ENCODE measurements at places on chromosomes 2 and 18.

DNA sequence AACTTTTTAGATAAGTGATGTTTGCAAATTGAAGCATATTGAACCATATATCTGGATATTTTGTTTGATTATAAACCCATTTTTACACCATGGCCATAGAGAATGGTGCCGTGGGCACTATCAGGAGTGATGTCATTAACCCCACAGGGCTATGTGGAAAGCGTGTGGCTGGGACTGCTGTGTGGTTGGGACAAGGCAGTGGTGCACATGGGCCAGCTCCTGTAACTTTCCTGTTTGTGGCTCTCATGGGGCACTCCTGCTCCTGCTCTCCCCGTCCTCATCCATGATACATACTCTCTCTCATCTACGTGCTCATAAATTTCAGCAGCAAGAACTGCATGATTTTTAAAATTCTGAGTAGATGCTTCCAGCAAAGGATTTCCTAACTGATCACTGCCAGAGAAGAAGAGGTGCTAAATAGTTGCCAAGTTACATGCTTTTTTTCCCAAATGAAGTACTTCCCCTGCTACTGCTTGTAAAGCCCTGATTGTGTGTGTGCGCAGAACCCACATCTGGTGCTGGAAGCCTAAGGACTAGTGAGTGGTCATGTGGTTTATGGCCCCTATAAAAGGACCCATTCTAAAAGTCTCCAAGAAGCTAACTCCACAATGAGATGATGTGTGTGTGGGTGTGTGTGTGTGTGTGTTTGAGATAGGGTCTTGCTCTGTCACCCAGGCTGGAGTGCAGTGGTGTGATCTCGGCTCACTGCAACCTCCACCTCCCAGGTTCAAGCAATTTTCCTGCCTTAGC lies 240.8 kb downstream of the NEDD4L start:
- DNase-seq: no peak

DNA sequence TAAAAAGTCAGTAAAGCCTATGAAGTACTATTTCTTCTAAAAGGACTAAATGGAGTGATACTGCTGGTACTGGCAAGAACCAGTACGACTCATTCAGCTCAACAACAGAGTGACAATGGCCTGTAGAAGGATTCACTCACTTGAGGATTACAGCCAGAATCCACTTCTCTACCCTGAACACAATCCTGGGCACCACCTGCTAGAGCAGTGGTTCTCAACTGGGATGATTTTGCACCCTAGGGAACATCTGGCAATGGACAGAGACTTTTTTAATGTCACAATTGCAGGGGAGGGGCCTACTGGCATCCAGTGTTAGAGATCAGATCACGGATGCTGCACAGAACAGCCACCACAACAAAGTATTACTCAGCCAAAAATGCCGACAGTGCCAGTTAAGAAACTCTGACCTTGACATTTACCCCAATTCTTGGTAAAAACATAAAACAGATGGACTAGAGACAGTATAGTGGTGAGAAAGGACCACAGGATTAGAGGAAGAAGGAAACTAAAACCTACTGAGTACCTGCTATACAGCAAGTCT lies 5.0 kb downstream of the SPIRE1 start:
- no peak for DNase-seq

DNA sequence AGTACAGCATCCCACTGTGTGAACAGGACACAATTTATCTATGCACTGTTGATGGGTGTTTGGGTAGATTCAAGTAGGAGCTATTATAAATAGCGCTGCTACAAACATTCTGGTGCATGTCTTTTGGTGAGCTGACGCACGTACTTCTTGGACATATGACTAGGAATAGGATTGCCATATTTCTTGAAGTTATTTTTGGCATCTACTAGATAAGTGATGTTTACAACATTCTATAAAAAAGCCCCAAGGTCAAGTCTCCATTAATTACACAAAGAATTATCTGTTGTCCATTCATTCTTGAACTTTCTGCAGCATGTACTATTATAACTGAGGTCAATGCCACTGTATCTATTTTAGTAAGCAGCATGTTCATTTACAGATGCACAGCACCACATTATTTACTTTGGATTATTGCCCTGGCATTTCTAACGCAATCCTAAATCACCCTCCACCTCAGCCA lies 225.5 kb upstream of the TMEM200C start:
- DNase-seq: no peak

GRCh38 chr2:96763511-96764252 lies 3.0 kb downstream of the CNNM4 start:
- DNase-seq: peak; percentile 77

- DNase-seq: no peak
Observed at GRCh38 chr2:146867477-146867986, 977.3 kb upstream of the ACVR2A start.

- no peak for DNase-seq
Observed at GRCh38 chr18:22063102-22063501, 106.3 kb upstream of the GATA6 start.

- DNase-seq: no peak
Observed at GRCh38 chr2:152646775-152647174, 70.5 kb downstream of the PRPF40A start.

DNA sequence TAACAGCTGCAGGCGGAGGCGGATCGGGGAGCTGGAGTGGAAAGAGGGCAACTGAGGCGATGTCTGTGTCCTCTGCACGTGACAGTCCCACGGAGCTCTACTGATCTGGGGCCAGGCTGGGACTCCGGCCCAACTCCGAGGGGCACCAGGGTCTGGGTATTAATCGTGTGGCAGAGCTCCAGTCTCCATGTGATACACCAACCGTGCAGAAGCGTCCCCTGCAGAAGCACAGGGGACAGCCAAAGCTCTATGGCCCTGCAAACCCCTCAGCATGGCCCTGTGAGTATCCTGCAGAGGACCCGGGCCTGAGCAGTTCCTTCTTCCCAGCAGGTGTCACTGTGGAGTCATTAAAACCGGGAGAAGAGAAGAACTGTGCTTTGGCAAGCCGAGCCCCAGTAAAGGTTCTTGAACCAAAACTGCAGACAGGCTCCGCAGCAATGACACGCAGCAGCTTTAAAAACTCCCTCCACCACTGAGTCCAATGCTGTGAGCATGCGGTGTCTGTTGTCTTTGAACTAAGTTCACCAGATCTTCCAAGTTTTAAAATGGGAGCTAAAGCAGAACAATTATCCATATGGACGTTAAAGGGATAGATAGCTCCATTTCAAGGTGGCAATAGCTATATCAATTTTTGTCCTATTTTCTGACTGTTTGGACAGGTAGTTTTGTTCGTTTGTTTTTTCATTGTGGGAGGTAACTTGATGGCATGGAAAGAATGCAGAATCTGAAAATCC lies 79.4 kb downstream of the TMEM182 start:
- no peak for DNase-seq

DNA sequence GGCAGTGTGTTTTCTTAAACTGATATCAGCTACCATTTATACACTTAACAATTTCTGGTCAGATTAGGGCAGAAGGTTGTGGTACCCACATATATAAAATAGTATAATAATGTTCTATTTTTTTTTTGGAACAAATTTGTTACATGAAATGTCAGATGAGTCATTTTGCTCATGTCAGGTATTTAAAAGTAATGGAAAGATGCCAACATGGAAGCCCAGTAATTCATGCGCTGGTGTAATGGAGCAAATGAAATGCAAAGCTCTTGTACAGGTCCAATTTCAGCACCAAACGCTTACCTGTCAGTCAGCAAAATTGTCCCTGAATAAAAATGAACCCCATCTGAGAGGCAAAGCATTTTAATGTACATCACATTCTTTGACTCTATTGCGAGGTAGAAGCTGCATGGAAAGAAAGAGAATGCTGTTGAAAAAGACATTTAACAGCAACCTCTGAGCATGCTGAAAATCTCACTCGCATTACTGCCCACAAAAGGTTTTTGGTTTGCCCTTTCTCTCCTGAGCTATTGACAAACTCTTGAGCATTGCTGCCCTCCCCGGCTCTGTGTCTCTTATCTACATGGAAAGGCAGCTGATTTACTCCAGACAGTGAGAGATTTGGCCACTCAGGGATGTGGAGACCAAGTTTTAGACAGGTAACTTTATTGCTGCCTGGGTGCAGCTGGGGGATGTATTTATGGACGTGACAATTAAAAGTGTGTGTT lies 217.5 kb downstream of the CAMKMT start:
- no peak for DNase-seq

DNA sequence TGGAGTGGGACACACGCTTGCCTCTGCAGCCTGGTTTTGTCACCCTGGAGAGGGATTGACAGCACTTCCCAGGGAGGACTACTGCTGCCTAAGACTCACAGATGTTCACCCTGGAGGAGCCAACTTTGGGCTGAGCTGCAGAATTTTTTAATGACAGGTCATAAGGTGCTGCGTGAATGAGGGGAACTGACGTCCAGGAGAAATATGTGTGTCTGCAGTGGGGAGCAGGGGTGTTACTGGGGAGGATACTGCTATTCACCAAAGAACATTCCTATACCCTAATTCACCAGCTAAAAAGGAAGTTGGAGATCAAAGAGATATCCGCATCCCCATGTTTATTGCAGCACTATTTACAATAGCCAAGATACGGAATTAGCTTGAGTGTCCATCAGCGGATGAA lies 144.4 kb downstream of the MGAT5 start:
- no peak for DNase-seq

- DNase-seq: peak; percentile 78
Observed at GRCh38 chr2:68799140-68800026, 64.8 kb downstream of the ARHGAP25 start.

GRCh38 chr2:151071906-151072305 lies 189.8 kb downstream of the RBM43 start:
- DNase-seq: no peak

DNA sequence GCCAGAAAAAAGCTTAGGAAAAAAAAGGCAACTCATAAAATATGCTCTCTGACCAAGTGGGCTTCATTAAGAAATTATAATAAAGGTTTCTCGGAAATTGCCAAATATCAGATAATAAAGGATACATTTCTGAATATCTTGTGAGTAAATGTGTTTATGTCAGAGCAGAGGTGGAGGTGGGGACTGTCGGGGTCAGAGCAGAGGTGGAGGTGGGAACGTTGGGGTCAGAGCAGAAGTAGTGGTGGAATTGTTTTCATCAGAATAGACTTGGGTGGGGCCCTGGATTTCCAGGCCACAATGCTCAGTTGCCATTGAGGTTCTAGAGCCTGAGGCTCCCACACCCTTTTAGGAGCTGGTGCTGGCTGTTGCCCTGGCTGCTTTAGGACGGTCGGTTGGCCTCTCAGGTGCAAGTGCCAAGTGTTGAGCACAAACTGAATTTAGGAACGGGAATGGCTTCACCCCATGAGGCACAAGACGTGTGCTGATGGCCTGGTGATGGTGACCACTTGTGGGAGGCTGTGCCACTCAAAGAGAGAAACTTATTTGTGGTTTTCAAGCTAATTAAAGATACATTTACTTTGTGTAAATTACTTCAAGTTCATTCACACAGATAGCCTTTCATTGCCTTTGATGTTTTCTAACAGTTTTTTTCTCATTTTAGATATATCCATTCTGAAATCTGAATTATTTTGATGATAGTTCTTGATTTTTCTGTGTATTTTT lies 131.5 kb downstream of the ATP9B start:
- DNase-seq: no peak

- no peak for DNase-seq
Observed at GRCh38 chr18:59788791-59789106, 91.5 kb upstream of the CCBE1 start.

DNA sequence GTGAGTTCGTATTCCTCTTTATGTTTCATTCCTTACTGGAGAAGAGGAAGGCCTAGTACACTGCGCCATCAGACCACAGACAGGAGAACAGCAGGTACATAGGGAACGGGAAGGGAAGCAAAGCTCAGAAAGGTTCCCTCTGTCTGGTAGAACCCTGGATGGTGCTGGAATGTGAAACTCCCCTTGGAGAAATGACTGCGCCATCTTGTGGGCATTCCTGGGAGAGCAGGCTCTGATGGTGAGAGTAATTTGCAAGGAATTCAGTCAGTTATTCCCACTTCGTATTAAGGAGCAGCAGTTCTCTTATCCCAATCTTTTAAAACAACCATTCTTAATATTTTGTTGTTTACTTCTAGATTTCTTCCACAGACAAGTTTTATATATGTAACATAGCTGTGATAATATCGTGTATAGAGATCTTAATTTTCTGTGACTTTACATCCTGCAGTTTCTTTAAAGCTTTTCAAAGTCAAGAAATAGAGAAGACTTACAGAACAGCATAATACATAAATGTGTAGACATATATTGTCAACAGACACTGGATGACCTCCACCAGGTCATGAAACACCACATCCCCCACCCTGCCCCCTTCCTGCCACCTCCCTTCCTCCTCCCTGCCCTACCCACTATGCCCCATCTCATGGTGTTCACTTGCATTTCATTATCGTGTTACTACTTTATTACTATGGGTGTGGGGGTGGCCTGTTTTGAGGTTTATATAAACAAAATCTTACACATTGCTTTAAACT lies 83.9 kb downstream of the ARHGEF4 start:
- peak; percentile 8 for DNase-seq

DNA sequence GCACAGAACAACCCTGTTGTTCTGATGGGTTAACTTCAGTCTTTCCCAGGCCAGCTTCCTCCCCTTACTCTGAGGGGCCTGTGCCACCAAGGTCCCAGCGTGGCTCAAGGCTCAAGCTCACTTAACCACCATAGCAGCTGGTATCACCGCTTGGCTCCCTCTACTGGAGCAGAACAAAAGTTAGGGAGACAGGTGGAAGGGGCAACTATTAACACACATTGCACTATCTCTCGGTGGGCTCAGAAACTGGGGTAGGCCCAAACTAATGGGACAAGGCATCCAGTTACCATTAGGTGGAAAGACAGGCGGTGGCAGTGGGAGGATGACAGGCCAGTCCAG lies 88.7 kb upstream of the ATL2 start:
- DNase-seq: no peak

- no peak for DNase-seq
Observed at GRCh38 chr2:198016243-198016642, 211.8 kb downstream of the PLCL1 start.

DNA sequence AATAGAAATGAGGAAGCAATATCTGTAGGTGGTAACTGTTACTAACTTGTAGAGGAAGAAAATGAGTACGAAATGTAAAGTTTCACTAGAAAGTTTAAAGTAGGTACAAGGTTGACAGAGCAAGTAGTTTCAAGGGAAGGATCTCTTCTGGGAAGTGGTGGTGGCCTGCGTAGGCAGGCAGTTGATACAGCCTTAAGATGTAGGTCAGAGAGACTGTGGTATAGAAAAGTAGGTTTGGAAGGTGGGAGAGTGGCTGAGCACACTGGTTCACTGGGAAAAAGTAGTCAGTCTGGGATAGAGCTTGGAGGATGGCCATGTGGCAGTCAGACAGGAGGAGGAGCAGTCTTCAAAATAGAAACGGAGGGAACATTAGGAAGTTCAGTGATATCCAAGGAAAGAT lies 23.5 kb downstream of the KDM3A start:
- DNase-seq: no peak

- no peak for DNase-seq
Observed at GRCh38 chr2:118197011-118197675, 108.9 kb downstream of the INSIG2 start.

All from DMS79 (cell line).